Memory B cell (primary cell): ENCODE measurements at places on chromosomes 11 and 22.

GRCh38 chr22:47835726-47836125 lies 1073.3 kb downstream of the TBC1D22A start:
- H3K4me1 ChIP-seq: peaks cover 10% of the 10 kb centered on the region
- H3K27ac ChIP-seq: no peak overlapping the region
- H3K4me3 ChIP-seq: no peak overlapping the region
- DNase-seq: no peak
- peaks cover 25% of the 10 kb centered on the region for H3K27me3 ChIP-seq

- no peak overlapping the region for H3K27ac ChIP-seq
- H3K27me3 ChIP-seq: peaks cover 5% of the 10 kb centered on the region
- H3K36me3 ChIP-seq: no peaks in the 10 kb centered on the region
- H3K4me3 ChIP-seq: no peak overlapping the region
- H3K4me1 ChIP-seq: peaks cover 1% of the 10 kb centered on the region
Observed at GRCh38 chr11:2311353-2312133, 9.7 kb downstream of the TSPAN32 start.

GRCh38 chr11:63608353-63609345 lies 5.6 kb downstream of the PLAAT3 start:
- H3K27me3 ChIP-seq: peaks cover 3% of the 10 kb centered on the region
- peaks cover 9% of the 10 kb centered on the region for H3K4me1 ChIP-seq
- H3K36me3 ChIP-seq: no peaks in the 10 kb centered on the region

- peaks cover 12% of the 10 kb centered on the region for H3K36me3 ChIP-seq
- H3K4me3 ChIP-seq: no peak overlapping the region
- H3K27me3 ChIP-seq: no peaks in the 10 kb centered on the region
- no peak for DNase-seq
- H3K4me1 ChIP-seq: peaks cover 28% of the 10 kb centered on the region
Observed at GRCh38 chr11:78373689-78374088, 43.9 kb downstream of the GAB2 start.

DNA sequence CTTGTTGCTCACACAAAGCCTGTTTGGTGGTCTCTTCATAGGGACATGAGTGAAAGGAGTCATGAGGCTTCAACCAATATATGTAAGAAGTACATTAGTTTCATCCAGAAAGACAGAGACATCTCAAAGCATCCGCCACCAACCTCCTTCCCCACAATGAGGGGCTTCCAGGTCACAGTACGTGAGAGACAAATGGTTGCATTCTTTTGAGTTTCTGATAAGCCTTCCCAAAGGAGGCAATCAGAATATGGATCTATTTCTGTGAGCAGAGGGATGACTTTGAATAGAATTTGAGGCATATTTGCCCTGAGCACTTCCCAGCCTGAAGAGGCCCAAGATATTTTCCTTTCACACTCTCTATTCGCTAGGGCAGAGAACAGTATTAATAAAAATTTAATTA lies 931.1 kb downstream of the FAM181B start:
- H3K4me3 ChIP-seq: no peak overlapping the region
- no peaks in the 10 kb centered on the region for H3K4me1 ChIP-seq
- DNase-seq: no peak
- H3K27me3 ChIP-seq: peaks cover 6% of the 10 kb centered on the region
